Fibroblast of the aortic adventitia (primary cell): ENCODE measurements at places on chromosomes 2 and 18.

GRCh38 chr2:104538077-104538476 lies 315.8 kb upstream of the POU3F3 start:
- DNase-seq: no peak

DNA sequence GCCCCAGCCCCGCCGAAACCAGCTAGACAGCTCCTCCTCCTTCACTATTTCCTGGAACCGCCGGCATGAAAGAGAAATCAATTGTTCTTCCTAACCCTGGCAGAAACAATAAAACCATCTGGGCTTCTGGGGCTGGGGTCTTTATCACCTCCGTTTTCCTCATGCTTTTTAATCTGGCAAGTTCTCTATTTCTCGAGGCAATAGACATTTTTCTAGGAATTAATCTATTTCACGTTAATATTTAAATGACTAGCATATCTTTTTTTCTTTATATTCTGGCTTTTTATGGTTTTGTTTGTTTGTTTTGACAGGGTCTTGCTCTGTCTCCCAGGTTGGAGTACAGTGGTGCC lies 1.4 kb upstream of the KIF1A start:
- DNase-seq: no peak

- DNase-seq: no peak
These were observed 84.0 kb downstream of the DDX1 start for GRCh38 chr2:15675456-15676195.

DNA sequence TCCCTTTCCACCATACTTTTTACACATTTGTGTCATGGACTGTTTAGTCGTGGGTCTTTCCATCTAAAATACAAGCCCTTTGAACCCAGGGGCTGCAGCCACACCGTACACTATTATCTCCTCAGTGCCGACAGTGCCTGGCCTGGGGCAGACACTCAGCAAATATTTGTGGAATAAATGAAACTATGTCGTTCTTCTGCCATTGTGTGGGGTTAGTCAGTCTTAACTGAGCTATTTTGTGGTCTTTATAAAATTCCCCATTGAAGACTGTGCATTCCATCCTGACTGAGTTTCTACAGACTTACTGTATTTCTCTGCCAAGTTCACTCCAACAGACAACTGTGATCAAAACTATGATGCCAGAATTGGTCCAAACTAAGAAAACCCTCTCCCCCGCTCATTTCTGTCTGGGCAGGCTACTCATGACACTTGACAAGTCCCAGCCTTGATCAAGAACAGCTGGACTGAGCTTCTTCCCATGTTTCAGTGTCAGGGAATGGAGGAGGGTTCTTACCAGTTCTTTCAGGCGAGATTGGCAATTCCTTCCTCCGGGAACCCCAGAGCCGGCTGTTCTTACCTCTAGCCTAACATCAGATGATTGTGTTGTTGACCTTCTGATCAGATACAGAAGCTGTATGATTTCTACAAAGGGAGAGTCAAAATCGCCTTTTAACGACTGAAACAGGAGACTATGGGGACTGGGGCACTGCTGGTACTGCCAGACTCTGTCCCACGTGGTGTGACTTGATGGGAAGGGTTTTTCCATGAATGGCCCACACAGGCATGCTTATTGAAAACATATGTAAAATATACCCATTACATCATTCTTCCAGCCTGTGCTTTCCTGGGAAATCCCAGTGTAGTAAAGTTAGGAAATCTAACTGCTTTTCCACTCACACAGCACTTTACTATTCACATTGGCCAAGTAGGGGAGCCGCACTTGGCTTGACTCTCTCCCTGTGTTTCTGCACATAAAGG lies 77.4 kb upstream of the NPAS2 start:
- DNase-seq: peak; percentile 100

GRCh38 chr2:241317391-241317790 lies 1.7 kb downstream of the SEPTIN2 start:
- DNase-seq: no peak

GRCh38 chr18:26497866-26498265 lies 50.5 kb downstream of the KCTD1 start:
- peak; percentile 73 for DNase-seq

DNA sequence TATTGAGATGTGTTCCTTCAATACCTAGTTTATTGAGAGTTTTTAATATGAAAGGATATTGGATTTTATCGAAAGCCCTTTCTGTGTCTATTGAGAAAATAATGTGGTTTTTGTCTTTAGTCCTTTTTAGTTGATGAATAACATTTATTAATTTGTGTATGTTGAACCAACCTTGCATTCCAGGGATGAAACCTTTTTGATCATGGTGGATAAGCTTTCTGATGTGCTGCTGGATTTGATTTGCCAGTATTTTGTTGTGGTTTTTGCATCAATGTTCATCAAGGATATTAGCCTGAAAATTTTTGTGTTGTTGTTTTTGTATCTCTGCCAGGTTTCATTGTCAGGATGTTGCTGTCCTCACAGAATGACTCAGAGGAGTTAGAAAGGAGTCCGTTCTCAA lies 1710.4 kb downstream of the SUCLG1 start:
- no peak for DNase-seq
